ENCODE measurements at places on chromosomes 3 and 15. TPM values are rescaled to one million over a fixed set of nuclear protein-coding genes. Genes with fewer than 3 reads are reported as not detected.

DNA sequence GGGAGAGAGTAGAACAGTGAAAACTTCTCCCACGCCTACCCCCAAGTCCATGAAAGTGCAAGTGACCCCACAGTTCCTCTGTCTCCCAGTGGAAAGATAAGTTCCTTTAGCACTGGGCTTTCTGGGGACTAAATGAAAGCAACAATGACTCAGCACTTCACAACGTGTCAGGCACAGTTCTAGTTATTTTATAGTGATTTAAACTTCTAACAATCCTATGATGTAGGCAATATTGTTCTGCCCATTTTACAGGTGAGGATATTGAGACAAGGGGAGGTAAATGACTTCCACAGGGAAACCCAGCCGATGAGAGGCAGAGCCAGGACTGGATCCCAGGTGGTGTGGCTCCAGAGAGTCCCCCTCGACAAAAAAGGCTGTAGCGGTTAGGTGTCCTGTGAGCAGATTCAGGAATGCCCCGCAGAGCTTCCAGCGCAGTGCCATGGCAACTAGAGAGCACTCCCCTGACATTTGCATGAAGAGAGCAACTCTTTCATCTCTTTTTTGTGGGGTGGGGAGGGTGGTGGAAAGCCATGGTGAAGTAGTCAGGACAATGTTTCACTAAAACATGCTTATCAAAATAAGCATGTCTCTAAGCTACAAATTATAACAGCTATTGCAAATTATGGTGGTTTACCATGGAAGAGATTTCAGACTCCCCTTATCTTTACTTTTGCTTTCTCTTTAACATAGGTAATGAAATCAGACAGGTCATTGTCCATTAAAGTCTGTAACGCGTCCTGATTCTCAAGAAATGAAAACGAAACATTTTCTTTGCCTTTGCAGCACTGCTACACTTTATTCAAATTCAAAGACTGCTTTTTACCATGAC is 62.1 kb downstream of the NR2F2 start:
- DNase-seq, result no peak

DNA sequence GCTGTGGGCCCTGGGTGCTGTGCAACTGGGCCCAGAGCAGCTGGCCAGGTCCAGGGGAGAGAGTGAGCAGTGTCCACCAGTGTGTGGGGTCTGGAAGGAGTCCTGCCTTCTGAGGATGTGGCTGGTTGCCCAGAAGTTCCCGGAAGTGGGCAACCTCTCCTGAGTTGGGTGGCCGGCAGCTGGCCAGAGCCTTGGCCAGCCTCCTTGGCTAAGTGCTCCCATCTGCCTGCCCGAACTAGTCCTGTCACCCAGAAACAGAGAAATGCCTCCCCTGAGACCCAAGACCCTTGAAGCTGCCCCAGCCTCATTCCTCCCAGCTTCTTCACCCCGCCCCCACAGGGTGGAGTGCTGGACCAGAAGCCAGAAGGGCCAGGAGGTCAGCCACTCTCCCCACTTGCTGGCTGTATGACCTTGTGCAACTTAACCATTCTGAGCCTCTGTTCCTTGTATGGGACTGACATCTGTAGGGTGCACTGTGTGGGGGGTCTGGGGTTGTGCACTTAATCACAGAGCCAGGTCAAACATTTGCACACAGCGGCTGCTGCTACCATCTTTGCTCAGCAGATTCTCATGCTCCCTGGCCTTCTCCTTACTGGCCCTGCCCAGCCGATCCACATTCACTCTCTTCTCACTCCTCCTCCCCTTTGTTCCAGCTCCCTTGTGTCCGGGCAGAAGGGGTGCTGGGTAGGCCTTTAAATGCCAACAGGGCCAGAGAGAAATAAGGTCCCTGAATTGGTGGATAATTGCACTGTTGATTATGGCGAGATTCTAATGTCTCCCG is 7.5 kb upstream of the ALAS1 start:
- no peak for DNase-seq

Gene FBXW12
- under 0.01 TPM for total RNA-seq

Gene CORO2B
- total RNA-seq, result under 0.01 TPM

Gene SELENOS
- total RNA-seq, result 35.0 TPM

DNA sequence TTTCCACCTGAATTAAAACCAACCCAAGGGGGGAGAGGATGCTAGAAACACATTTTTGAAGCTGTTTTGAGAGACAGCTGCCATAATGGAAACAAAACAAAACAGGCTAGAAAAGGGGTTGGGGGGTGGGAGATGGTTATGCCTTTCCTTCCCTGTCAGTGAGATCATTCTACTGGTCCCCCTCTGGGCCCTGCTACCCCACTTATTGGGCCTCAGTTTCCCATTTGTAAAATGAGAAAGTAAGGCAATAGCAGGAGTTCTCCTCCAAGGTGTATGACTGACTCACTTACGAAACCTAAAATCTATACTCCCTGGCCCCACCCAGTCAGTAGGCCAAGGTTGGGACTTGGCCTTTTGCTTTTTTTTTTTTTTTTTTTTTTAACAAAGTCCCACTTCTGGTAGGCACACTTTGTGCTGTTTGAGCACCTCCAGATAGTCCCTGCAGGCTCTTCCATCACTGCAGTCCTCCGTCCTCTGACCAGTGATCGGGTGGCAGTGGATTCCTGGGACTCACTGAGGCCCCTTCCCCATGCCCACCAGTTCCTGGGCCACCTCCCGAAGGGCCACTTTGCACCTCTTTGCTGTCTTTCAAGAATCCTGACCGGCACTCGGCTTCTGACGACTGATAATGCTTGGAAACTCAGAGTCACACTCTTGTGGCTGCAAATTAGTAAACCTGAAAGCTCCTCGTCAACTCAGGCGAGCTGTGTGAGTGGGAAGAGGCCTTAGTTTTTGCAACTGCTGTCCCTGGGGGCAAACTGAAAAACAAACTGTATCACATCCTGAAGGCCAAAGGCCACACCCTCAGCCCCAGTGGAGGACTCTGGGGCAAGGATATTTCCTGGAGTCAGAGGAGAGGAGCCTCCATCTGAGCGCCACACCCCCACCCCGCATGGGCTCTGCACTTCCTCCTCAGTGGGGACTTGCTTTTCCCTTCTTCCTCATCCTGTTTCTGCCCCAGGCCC is 6.7 kb upstream of the PSTPIP1 start:
- no peak for DNase-seq

- DNase-seq, result no peak
Measured at GRCh38 chr3:126151562-126152302, 28.7 kb downstream of the ALDH1L1 start.

- no peak for DNase-seq
Measured at GRCh38 chr3:132713977-132714727, 8.1 kb downstream of the NPHP3 start.

GRCh38 chr3:118641608-118642007 is 393.0 kb downstream of the IGSF11 start:
- no peak for DNase-seq

GRCh38 chr15:63503739-63504246 is 600 bp upstream of the USP3 start:
- DNase-seq, result peak; percentile 76

Gene INTS14
- total RNA-seq, result 29.9 TPM

GRCh38 chr3:59717679-59718205 is 667.9 kb upstream of the CFAP20DC start:
- no peak for DNase-seq

DNA sequence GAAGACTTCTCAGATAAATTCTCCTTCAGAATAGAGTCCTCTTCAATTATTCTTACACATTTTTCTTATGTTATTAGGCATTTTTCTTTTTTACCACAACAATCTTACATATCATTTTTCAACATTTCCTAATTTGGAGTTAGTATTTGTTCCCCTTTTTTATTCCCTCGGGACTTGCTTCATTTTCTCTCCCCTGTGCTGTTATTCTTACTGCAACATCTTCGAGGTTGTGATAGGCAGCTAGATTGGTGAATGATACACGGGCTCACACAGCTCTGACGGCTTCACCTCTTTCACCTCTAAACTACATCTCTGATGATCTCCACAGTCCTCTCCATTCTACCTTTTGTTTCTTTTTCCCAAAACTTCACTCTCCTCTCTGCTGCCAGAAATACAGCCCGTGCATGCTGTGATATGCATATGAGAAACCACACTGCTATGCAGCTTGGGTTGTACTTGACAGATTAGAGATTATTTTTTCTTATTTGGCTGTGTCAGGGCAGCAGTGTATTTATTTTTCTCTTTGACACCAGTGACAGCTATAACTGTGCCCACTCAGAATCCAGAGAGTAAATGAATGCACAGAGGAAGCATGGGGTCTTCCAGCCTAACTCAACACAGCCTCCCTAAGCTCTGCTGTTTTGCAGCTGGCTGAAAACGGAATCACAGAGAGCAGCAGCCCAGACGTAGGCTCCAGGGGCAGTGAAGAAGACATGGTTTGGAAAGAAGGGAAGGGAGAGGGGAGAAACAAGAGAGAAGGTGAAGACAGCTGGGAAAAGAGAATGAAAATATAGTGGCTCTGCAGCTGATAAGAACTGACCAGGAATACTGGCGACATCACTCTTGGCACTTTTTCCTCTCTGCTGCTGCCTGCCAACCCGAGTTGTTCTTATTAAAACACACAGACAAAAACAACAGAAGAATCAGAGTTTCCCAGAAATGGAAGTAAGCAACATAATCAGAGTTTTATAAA is 61.8 kb downstream of the SLC9A9 start:
- DNase-seq, result no peak

Measured in hematopoietic multipotent progenitor cell (in vitro differentiated cells).